ENCODE measurements at places on chromosomes 4 and X.

GRCh38 chrX:155028129-155028528, 1.5 kb downstream of the FUNDC2 start:
- DNase-seq = no peak

GRCh38 chr4:107592519-107592918, 127.5 kb downstream of the PAPSS1 start:
- DNase-seq = no peak

- DNase-seq = no peak
Observed at GRCh38 chr4:99735822-99736221, 78.2 kb upstream of the C4orf54 start.

DNA sequence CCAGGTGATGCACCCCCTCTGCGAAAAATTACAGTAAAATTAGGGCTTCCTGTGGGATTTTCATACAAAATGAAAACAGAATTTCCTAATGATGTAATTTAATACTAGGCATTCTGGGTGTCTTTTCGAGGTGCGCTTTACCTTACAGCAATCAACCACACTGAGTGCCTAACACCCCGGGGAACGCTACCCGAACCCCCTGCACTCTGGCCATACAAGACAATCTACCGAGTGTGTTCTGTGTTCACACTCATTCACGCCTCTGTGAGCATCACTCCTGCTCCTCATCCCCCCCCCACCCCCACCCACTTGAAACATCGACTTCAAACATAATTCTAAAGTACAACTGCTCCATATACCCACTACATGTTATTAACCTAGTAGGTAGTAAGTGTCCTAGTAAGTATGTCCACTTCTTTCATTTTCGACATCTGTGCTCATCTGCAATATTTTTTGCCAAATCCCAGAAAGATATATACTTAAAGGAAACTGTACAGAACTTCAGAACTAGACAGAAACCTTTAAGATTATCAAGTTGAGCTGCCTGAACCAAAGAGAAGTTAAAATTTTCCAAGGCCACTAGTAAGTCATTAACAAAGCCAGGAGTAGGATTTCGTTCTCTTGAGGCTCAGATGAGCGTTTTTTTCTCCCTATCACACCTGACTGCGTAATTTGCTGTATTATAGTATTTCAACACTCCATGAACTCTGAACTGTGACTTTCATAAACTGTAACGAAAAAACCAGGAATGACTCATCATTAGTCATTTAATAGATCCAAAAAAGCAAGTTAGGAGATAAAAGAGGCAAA, 80.0 kb downstream of the FAT1 start:
- DNase-seq = peak; percentile 30

DNA sequence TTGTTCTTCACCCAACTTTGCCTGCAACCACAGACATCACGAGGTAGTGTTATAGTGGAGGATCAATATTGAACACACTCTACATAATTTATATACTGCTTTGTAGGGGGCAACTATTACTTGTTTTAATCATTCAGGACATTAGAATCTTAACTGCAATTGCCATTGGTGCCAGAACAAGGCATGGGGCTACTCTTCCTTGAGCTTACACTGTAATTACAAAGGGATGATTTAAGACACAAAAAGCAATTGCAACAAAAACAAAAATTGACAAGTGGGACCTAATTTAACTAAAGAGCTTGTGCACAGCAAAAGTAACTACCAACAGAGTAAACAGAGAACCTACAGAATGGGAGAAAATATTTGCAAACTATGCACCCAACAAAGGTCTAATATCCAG, 24.0 kb upstream of the DDX53 start:
- no peak for DNase-seq

DNA sequence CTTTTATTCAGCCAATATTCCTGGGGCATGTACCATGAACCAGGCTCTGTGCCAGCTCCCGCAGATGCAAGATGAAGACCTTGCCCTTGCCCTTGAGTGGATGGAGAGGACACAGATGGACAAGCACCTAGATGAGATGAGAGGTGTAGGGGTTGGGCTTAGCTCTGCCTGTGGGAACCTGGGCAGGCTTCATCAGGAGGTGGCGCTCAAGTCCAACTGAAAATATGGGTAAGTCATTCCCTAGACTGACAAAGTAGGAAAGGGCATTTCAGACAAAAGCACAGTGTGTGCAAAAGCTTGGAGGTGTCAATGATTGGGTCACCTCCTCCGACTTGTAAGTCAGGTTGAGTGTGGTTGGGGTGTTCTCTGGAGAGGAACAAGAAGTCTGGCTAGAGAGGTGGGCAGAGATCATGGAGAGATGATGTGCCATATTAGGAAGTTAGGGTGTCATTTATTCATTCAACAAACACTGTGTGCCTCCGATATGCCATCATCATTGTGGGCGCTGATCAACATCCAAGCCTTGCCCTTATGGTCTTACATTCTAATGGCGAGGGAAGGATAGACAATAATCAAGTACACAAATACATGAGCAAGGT, 64.6 kb downstream of the ANAPC4 start:
- DNase-seq = peak; percentile 57

DNA sequence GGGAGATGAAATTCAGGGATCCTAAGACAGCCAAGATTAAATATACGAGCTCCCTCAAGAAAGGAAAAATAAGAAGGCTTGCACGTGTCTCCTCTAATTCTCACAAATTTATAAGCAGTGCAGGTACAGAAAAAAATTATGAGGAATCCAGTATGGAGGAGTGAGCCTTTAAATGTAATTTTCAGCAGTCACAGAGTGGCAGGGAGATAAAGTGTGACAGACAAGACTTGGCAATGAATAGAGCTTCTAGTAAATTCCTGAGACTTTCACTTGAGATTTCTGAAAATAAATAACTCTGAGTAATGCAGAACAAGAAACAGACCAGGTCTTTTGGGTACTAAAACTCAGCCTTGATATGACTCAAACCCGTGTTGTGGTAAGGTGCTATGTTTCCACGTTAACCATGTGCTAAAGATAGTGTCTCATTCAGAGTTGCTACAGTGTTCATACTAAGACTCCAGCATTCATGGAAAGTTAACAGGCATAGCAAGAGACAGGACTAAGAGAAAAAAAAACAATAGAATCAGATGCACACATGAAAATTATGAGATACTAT, 119.8 kb downstream of the SPOCK3 start:
- DNase-seq = no peak

DNA sequence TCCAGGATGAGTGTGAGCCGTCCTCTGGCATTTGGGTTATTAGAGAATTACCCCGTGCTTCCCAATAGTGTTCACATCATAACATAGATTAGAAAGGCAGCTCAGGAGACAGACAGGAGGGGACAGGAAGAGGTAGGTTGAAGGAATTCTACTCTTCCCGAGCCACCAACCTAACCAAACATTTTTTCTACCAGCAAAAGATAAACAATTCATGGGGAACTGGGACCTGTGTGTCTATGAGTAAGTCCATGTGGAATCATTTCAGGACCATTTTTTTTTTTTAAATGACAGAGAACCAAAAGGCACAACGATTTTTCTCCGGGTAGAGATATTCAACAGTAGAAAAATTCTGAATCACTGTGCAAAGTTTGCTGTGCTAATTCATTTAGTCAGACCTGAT, 174.2 kb upstream of the ETNPPL start:
- DNase-seq = peak; percentile 4

DNA sequence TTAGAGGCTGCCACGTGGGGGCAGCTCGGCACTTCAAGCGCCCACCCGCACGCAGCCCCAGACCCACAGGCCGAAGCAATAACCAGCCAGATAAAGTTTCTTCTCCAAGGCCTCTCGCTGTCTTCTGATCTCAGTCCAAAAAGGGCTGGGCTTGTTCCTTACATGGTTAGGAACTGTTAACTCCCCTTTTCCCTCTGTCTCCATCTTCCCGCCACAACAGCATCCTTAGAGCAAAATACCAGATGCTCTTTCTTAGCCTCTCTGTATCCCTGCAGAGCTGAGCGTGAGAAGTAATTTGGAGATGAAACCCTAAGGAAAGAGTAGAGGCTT, 23.4 kb upstream of the KIAA1210 start:
- DNase-seq = no peak

DNA sequence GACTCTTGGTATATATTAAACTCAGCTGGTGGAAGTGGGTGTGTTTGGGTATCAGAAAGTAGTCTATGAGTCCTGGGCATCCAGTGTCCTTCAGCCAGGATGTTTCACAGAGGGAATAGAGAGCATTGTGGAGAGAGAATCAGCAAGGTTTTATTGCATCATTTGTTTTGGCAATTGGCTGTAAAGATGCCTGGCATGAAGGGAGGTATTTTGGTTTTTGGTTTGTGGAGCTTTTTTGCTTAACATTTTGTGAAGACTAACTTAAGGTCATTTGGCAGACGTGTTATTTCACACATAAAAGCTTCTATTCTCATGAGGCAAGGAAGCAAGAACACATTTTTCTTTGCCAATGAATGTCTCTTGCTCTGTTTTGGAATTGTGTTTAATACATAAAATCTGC, 71.1 kb downstream of the DCLK2 start:
- peak; percentile 97 for DNase-seq

DNA sequence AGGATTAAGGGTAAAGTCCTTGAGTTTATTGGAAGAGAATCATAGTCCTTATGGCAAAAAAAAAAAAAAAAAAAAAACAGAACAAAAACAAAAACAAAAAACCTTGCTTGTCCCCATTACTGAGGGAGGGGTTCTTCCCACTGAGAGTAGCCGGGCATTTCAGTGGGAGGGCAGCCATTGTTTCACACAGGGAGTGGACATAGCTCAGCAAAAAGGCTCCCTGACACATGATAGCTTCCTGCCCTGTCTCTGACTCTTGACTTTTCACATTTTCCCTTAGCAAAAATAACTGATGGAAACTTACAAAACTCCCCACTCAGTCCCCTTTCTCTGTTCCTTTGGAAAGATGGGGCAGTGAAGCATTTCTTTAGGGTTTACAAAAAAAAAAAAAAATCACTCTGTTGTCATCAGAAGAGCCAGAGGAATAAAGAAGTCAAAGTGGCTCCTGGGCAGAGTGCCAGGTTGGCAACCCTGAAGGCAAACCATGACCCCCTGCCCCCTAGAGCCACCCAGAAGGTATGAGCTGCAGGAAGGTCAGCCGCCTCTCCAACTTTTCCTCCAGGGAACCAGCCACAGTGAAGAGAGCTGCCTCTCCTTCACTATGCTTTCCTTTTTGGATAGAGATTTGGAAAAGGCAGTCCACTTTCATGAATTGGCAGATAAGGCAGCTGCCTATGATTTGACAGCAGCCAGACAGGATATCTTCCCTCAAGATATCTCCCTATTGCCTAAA, 170.6 kb downstream of the KDR start:
- DNase-seq = no peak

All from AG10803 (cell line).